ENCODE measurements at places on chromosomes 6 and 20.

DNA sequence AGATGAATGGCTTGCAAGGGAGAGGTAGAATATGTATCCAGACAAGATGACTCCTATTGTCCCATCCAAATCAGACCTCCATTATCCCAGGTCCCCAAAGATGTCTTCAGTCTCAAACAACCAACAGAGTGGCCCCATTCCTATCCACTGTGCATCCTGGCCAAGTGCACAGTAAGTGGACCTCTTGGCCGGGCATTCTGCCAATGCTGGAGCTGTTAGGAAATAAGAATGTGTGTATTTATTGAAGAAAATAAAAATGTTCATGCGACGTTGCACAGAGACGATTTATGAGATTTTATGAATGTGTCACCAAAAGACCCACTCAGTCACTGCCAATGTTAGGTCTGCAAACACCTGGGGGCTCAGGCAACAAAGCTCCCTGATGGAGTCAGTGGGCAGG, 196.0 kb downstream of the MAFB start:
- DNase-seq = no peak

- no peak for DNase-seq
Observed at GRCh38 chr6:130944486-130944885, 117.3 kb downstream of the SMLR1 start.

DNA sequence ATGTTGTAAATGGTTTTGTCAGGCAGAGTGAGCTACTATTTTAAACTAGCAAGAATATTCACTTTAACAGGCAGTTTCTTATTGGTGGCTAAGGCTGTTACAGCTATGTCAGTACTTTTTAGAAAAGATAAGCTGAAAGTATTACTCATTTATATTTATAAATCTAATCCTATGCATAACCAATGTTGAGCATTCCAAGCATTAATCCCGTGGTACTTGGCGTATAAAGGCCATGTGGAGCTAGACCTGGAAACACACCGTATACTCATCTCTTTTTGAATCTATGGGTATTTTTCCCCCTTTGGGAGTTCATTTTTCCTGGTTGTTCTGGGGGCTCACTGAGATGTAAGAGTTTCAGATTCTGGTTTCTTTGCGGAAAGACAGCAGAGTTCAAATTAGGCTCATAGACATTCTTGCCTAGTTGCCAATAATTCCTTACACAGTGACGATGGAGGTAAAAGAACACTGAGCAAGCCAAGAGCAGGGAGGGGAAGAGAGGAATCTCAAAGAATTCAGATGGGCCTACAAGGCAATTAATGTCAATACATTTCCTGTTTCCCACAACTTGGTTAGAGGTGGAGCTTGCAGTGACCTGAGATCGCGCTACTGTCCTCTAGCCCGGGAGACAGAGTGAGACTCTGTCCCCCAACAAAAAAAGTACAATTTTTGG, 211.5 kb downstream of the SOX4 start:
- DNase-seq = no peak

- DNase-seq = no peak
Observed at GRCh38 chr20:9668381-9668780, 154.0 kb downstream of the LAMP5 start.

- no peak for DNase-seq
Observed at GRCh38 chr6:169415179-169415578, 161.5 kb upstream of the THBS2 start.

- peak; percentile 32 for DNase-seq
Observed at GRCh38 chr6:52284131-52284459, 447 bp downstream of the MCM3 start.

DNA sequence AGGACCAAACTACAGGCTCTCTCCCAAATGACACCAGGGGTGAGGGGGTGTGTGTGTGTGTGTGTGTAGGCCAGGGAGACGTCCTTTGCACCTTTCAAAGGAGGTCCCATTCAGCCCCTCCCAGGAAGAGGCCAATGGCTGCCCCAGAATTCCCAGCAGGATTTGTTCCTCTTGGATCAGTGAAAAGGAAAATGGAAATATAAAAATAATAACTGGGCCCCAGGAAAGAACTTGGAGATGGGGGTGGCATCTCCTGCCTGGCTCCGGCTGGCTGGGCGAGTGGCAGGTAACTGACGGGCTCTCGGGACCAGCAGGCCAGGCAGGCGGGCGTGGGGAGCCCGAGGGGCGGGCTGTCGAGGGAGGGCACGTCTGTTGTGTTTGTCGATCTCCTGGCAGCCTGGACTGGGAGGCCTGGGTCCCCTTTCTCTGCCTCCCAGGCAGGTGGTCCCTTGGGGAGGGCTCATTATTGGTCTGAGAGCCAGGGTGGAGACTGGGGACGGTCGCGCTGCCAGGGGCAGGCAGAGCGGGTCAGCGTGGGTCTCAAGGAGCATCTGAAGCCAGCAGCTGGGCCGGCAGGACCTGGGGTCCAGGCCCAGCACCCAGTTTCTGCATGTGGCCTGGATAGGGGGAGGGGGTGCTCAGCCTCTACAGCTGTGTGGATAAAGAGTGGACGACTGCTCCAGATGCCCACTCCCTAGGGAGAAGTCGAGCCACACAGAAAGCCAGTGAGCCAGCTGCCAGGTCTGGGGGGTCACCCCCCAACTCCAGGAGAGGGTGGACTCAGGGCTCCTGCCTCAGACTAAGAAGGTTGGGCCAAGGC, 3.1 kb downstream of the NOL4L start:
- no peak for DNase-seq

GRCh38 chr6:165227644-165228329, 81.6 kb downstream of the C6orf118 start:
- DNase-seq = no peak

GRCh38 chr6:166057431-166057830, 110.2 kb downstream of the TBXT start:
- no peak for DNase-seq

GRCh38 chr6:71199736-71200135, 88.9 kb upstream of the OGFRL1 start:
- DNase-seq = peak; percentile 17

- DNase-seq = no peak
Observed at GRCh38 chr20:4073852-4074741, 58.7 kb upstream of the RNF24 start.

DNA sequence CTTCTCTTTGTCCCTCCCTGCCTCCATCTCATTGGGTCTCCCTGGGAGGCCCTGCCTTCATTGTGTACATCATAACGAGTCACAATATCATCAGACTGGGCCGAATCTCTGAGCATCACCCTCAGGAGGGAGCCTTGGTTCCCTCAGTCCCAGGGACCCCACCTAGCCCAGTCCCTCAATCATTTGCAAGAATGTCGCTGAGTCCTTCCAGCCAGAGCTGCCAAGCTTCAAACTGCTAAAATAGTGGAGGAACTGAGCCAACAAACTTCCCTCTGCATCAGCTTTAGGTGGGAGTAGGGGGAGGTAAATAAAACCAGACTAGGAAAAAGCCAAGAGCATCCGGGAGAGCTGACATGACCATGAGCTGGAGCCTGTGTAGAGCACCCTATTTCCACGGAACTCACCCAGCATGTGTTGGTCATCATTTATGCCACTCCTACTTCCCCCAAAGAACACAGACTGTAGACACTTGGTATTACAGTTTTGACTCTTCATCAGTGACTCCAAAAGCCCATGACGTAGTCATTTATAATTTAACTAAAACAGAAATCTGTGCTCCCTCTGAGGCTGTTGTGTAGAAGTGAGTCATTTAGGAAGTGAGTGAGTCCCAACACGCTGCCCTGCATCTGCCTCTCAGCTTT, 28.8 kb upstream of the IL17A start:
- DNase-seq = no peak

DNA sequence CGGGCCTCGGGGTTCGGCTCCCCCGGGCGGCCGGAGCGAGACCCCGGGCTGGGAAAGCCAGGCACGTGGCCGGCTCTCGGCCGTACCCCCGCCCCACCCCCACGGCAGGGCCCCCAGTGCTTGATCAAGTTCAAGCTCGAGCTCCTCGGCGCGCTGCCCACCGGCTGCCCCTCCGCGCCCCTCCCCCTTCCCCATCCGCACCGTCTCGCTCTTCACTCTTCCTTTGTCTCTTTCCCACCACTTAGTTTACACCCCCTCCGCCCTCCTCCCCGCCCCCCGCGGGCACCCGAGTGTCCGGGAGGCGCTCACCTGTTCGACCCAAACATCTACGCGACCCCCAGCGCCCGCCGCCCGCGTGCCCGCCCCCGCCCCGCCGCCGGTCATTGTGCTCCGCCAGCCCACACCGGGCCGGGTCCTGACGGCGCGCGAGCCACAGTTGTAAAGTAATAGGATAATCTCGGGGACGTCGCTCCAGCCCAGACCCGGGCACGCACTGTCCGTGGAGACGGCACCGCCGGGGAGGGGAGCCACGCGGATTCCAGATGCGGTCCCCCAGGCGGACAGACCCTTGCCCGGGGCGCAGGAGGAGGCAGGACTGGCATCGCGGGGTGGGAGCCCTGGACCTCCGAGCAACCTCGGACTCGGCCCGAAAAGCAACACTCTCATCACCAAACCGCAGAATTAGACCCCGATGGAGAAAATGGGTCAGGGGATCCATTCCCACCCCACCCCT, 100.7 kb downstream of the NOL4L start:
- no peak for DNase-seq

- DNase-seq = no peak
Observed at GRCh38 chr20:49179368-49180277, 8.5 kb downstream of the STAU1 start.

- DNase-seq = no peak
Observed at GRCh38 chr20:61629602-61630390, 377.7 kb downstream of the CDH4 start.

DNA sequence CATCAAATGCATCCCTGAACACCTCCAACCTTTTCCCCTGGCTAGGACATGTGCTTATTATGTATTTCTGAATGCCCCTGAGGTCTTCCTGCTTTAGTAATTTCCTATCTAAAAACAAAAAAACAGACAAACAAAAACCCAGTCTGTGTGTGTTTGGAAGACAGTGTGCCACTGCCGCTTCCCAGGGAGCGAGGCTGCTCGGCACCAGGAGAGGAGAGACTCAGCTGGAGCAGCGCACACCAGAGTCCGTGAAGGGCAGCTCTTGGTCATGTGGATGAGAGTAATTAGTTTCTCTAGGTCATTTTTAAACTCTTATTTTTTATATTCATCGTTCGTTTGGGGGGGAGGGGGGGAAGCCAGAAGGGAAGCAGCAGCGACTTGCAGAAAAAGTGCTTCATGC, 10.0 kb upstream of the ANKRD60 start:
- DNase-seq = no peak

DNA sequence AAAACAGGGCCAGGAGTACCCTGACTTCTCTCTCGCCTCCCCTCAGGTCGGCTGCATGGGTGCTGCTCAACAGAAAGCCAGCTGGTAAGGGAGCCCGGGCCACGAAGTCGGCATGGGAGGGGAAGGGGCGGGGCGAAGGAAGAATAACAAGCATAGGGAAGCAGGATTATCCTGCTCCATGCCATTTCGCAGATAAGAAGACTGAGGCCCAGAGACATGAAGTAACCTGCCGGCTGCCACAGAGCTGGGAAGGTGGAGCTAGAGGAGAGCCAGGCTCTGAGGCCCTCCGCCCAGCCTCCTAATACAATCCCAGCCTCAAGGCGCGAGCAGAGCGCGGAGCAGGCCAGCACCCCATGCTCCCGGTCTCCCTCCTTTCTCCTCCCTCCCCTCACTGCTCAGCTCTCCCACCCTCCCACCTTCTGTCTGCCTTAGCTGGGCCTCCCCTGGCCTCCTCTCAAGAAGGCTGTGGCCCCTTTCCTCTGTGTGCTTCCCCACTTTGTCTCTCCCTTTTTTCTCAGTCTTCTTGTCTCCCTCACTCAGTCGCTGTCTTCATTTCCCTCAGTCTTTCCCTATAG, 13.2 kb upstream of the HMGA1 start:
- DNase-seq = no peak
